AG08395 (cell line): ENCODE measurements at places on chromosomes 16 and 17.

GRCh38 chr17:50832864-50833381 lies 2.5 kb upstream of the WFIKKN2 start:
- DNase-seq = no peak

DNA sequence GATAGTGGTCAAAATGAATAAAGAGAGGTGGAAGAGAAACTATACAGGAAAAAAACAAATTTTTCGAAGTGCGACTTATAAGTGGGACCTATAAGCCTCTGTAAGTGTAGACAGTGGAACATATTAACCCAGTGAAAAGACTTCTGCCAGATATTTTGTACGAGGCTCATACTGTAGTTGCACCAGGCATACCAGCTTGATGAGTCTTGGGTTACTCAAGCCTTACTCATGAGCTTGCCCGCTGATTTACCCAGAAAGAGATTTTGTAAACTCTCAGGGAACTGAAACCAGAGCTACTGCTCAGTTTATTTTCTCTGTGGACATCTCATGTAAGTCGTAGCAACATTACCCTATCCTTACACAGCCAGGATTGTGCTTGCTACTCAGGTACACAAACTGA lies 708.0 kb upstream of the SOX9 start:
- DNase-seq = peak; percentile 92

GRCh38 chr17:17041018-17041521 lies 1.2 kb upstream of the MPRIP start:
- peak; percentile 61 for DNase-seq

DNA sequence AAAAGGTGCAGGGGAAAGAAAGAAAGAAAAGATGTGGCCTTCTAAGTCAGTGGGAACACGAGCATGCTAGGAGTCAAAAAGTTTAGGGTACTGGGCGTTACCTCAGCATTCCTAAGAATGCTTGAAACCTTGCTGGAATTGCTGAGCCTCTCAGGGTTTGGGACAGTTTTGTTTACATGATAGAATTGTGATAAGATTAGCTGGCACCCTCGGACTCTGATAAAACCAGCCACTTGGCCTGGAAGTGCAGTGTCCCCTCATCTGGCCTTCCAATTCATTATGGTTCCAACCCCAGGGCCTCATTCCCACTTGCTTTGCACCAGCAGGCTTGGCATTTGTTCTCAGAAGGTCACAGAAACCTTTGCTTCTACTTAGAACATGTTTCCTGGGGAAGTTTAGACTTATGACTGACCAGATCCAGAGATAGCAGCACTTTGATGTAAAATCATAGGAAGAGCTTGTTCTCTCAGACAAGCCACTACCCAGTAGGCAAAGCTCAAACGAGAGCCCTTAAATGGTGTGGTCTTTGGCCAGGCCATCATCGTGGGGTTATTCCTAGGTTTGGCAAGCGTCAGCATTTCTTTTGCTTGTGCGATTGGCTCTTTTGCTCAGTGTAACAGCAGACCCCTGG lies 8.0 kb downstream of the SGF29 start:
- no peak for DNase-seq

DNA sequence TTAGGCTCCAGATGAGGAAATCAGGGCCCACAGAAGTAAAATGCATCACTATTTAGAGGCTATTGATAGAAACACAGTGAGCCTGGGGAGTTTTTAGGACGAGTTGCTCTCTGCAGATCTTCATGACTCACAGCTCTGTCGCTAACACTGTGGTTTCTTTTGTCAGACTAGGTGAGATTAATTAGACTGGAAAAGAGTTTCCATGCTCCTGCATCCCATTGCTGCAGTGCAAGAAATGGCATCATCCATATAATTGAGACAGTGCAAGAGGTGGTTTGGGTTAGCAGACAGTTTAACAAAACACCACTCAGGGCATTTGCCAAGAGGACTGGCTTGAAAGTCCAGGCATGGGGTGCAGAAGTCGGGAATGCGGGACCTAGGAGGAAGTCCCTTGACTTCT lies 198.8 kb upstream of the CACNG5 start:
- peak; percentile 64 for DNase-seq
